ENCODE measurements at places on chromosomes 1 and 21. TPM values are rescaled to one million over a fixed set of nuclear protein-coding genes. Genes with fewer than 3 reads are reported as not detected.

GRCh38 chr1:160578525-160579191 lies 638 bp downstream of the CD84 start:
- no peak overlapping the region for H3K27ac ChIP-seq
- no peak for DNase-seq
- no peaks in the 10 kb centered on the region for H3K36me3 ChIP-seq

- peak; percentile 25 for DNase-seq
- H3K4me1 ChIP-seq: peaks cover 2% of the 10 kb centered on the region
- H3K36me3 ChIP-seq: no peaks in the 10 kb centered on the region
- H3K4me3 ChIP-seq: no peak overlapping the region
- no peaks in the 10 kb centered on the region for H3K27me3 ChIP-seq
These were observed 10.6 kb downstream of the GBP5 start for GRCh38 chr1:89261926-89262515.

Gene CRYAA
- not detected for total RNA-seq

- DNase-seq: no peak
- no peak overlapping the region for H3K27ac ChIP-seq
- no peaks in the 10 kb centered on the region for H3K4me1 ChIP-seq
- H3K4me3 ChIP-seq: no peak overlapping the region
- H3K36me3 ChIP-seq: no peaks in the 10 kb centered on the region
These were observed 520.4 kb downstream of the RWDD3 start for GRCh38 chr1:95754412-95754811.

GRCh38 chr1:145993618-145994390 lies 2.6 kb downstream of the TXNIP start:
- no peak for DNase-seq
- H3K27ac ChIP-seq: no peak overlapping the region
- H3K4me1 ChIP-seq: peaks cover 10% of the 10 kb centered on the region
- peak overlapping the region; percentile 71 for H3K4me3 ChIP-seq
- H3K27me3 ChIP-seq: no peaks in the 10 kb centered on the region
- peaks cover 4% of the 10 kb centered on the region for H3K36me3 ChIP-seq

Gene OR2T33
- total RNA-seq: not detected

DNA sequence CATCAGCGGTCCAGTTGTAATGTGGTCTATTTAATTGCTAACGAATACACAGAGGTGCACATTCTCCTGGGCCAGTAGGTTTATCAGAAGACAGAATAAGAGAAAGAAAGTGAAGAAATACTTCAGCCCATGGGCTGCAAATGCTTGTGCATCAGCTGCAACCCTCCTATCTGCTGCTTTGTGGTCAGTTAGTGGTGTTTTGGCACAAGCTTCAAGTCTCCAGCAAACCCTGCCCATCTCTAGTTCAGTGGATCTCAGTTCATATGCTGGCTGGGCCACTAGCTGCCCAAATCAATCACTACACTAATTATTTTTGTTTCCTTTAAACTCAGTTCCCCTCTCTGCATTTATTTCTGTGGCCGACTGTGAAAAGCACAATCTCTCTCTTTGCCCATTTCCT lies 124.2 kb downstream of the KCNJ6 start:
- no peak overlapping the region for H3K27ac ChIP-seq
- H3K36me3 ChIP-seq: no peaks in the 10 kb centered on the region
- peak; percentile 74 for DNase-seq

DNA sequence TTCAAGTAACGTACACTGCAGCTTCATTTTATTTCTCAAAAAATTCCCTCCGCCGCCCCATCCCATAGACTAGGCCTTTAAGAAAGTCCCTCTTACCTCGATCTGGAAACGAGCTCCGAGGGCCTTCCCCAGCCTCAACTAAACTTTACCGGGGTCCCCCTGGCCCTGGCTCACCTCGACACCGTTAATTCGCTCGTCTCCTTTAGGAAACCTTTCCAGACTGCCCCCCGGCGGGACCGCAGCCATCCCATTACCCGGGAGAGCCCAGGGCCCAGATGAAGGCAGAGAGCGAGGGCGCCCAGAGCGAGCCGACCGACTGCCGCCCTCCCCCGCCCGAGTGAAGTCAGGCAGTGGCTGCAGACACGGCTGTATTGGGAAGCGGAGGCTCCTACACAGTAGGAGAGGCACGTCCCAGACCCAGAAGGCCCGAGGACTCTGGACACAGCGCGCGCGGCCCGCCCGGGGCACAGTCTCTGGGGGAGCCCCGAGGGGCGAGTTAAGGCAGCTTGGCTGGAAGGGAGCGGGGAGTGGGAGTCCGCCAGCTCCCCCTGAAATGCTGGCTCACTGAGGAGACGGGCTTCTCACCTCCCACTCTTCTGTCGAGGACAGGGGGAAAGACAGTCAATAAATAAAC lies 14.6 kb downstream of the SEMA6C start:
- peak overlapping the region; percentile 47 for H3K4me3 ChIP-seq
- no peaks in the 10 kb centered on the region for H3K36me3 ChIP-seq
- H3K27me3 ChIP-seq: no peaks in the 10 kb centered on the region
- DNase-seq: no peak
- no peak overlapping the region for H3K27ac ChIP-seq

- H3K4me3 ChIP-seq: no peak overlapping the region
- H3K27ac ChIP-seq: no peak overlapping the region
- DNase-seq: no peak
- no peaks in the 10 kb centered on the region for H3K27me3 ChIP-seq
- no peaks in the 10 kb centered on the region for H3K36me3 ChIP-seq
These were observed 685.4 kb downstream of the PLA2G4A start for GRCh38 chr1:187514110-187514509.

All from fibroblast of lung (primary cell).